T47D (cell line): ENCODE measurements at places on chromosomes 2 and 18.
A peak's percentile ranks its signal among the peaks of the same experiment; 100 is the strongest.

- DNase-seq, result no peak
These were observed 176.3 kb downstream of the EIPR1 start for GRCh38 chr2:3201281-3201680.

DNA sequence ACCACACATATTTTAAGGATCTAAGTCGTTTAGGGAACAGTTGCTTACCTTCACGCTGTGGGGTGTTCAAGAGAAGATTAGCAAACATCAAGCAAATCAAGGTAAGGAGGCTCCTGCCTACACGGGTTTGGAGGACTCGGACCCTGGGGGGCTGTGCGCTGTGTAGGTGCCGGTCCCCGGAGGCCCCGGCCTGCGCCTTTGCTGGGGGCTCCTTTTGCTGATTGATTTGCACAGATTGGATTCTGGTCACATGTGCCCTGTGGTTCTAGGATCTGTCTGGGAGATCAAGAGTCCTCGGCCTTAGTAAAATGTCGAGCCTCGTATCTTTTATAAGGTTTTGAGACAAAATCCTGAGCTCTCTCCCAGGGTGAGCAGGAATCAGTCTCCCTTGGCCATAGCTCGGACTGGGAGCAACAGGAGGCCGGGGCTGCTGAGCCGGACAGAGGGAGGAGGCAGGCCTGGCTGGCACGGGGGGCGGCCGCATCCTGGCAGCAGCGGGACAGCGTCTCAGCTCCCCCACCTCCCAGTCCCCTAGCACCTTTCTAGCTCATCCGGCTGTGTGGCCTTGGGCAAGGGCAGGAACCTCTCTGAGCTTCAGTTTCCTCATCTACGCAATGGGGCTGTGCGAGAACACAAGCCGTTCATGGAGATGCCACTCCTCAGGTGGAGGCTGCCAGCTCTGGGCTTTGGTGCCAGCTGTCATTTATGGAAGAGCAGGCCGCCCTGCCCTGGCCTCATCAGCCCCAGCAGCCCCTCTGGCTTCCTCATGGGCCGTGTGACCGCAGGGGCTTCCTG lies 147.2 kb downstream of the MBP start:
- DNase-seq, result no peak

GRCh38 chr18:34643989-34644388 lies 66.1 kb upstream of the DTNA start:
- DNase-seq, result no peak

DNA sequence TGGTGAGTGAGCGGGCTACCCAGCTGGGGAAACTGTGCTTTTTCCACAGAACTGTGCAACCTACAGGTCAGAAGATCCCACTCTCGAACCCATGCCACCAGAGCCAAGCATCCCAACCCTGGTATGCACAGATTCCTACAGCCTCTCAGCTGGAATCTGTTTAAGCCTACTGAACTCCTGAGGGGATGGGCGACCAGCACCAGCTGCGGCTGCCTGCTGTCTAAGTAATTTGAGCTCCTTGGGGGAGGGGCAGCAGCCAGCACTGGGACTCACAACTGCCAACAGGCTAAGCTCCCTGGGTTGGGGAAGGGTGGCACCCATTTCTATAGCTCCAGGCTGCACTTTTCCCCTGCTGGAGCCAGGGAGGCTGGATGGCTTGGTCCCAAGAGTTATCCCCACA lies 11.8 kb downstream of the CYP27C1 start:
- DNase-seq, result peak; percentile 67
